Right lung (tissue), 10 donors: ENCODE measurements at places on chromosomes 6 and 20. TPM values are rescaled to one million over a fixed set of nuclear protein-coding genes. Genes with fewer than 3 reads are reported as not detected.

CASS4 gene
- polyA plus RNA-seq, result 21.2 TPM

BHLHE23 gene
- polyA plus RNA-seq, result not detected

CDSN gene
- polyA plus RNA-seq, result not detected

ADAT2 gene
- 25.1 TPM for polyA plus RNA-seq

RAMACL gene
- polyA plus RNA-seq, result 0.40 TPM

ROMO1 gene
- polyA plus RNA-seq, result 41.5 TPM

TSBP1 gene
- polyA plus RNA-seq, result 0.49 TPM

THBD gene
- polyA plus RNA-seq, result 38.8 TPM

SLC4A11 gene
- 0.74 TPM for polyA plus RNA-seq

DLK2 gene
- polyA plus RNA-seq, result 2.5 TPM

HCRTR2 gene
- polyA plus RNA-seq, result 0.13 TPM

GNRH2 gene
- polyA plus RNA-seq, result 0.31 TPM

MEI4 gene
- polyA plus RNA-seq, result 0.13 TPM

IGF2R gene
- polyA plus RNA-seq, result 64.2 TPM

OSBPL2 gene
- polyA plus RNA-seq, result 28.7 TPM

BPIFA1 gene
- polyA plus RNA-seq, result not detected

RGS17 gene
- 3.6 TPM for polyA plus RNA-seq

CGA gene
- 0.53 TPM for polyA plus RNA-seq

- DNase-seq, result peak; percentile 86
These were observed 2.4 kb downstream of the PGM3 start for GRCh38 chr6:83190626-83191025.

DNA sequence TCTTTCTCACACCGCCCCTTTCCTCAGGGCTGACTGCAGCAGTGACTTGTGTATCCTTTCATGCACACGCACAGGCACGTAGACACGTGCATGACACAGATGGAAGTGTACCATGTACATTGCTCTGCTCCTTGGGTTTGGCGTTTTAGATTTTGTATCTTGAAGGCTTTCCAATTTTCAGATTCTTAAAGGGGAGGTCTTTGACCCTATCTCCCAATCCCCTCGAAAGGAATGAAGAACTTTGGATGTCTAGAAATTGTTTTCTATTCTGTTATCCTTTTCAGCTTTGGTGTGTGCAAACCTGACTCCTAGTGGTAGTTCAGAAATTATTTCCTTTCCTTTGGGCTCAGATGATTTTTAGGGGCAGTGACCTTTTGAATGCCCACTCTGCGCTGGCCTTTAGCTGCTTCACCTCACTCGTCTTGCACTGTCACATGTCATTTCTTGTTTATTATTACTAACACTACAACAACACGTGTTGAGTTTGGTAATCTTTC, 63.0 kb downstream of the HIVEP1 start:
- no peak for DNase-seq

GRCh38 chr6:43502666-43503065, 7.5 kb downstream of the LRRC73 start:
- no peak for DNase-seq

DNA sequence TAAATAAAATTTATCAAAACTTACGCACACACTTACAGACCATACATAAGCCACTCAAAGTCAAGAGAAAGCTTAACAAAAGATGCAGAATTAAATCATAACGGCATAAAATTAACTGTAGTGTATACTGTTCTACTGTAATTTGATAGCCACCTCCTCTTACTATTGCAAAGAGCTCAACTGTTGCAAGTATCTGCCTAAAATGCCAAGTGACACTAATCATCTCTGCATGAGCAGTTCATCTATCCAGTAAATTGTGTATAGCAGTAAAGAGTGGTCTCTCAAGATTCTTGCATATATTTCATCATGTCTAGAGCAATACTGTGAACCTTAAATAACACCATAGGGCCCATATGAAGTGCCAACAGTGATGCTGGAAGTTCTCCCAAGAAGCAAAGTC, 12.3 kb downstream of the OR2H2 start:
- DNase-seq, result no peak

- DNase-seq, result no peak
These were observed 231.7 kb upstream of the MAN1A1 start for GRCh38 chr6:119581220-119581619.

- DNase-seq, result no peak
These were observed 42.1 kb downstream of the AFG1L start for GRCh38 chr6:108336971-108337370.

- no peak for DNase-seq
These were observed 25.6 kb upstream of the HLA-DQB1 start for GRCh38 chr6:32692019-32692418.

GRCh38 chr6:157690441-157691210, 132.4 kb upstream of the SNX9 start:
- no peak for DNase-seq

- no peak for DNase-seq
These were observed 1370.3 kb upstream of the CITED2 start for GRCh38 chr6:140744659-140745320.

DNA sequence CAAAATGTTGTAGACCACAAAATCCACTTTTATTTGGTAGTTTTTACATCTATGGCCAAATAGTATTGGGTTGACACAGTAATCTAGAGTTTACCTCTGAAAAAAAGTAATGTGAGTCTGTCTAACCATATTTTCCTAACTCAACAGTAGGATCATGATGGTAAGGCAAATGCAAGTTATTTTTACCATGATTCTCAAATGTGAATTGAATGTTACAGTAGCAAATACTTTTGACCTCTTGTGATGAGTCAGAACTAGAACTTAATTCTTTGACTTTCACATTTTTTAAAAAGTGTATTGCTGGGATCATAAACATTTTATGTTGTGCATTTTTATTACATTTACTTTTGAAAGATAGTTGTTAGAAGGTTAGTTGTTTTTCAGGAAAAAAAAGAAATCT, 22.0 kb downstream of the RNF146 start:
- no peak for DNase-seq

DNA sequence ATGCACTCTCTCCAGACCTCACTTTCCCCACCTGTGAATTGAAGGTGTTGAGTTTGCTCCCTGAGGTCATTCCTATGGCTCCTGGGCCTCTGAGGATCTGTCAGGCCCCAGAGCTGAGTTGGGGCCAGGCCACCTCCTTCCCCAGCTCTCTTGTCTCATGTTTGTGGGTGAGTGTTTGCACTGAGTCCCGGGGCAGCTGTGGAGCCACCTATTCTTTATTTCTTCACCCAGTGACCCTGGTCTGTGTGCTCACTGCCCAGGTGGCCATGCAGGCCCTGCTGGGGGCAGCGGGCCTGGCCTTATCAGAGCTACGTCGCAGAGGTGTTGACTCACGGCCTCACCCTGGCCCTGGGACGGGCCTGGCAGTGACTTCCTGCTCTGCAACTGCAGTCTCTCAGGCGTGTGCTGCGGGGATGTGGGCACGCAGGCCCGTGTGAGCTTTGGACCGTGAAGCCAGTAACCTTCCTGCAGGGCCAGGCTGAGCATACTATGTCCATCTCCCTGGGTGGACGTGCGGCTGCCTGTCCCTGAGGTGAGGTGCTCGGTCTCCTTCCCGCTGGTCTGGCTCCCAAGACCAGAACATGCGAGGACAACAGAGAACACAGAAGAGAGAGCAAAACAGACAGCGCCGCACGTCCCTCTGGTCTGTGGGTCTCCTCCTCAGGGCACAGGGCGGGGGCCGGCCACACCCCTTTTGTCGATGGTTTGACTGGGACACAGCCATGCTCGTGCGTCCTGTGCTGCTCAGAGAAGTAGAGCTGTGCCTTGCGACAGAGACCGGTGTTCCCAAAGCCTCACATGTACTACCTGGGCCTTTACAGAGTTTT, 12.1 kb downstream of the TMEM181 start:
- DNase-seq, result no peak

DNA sequence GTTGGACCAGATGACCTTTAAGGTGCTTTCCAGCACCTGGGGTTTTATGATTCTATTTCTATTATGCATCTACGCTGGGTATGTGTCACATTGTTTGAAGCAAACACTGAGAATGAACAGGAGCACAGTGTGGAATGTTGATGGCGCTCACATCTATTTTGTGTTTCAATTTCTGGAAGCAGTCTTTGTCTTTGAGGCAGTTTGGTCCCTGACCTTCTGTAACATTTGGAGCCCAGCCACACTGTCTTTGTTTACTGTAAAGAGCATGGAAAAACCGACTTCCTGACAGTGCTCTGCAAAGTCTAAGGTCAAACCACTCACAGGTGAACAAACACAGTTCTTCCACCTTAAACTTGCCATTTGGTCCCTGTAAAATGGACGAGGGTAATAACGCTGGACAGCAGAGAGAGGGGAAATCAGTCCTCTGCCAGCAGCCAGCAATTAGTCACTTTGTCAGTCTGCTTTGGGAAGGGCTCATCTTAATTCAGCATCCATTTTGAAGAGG, 155.5 kb downstream of the PRL start:
- DNase-seq, result no peak

DNA sequence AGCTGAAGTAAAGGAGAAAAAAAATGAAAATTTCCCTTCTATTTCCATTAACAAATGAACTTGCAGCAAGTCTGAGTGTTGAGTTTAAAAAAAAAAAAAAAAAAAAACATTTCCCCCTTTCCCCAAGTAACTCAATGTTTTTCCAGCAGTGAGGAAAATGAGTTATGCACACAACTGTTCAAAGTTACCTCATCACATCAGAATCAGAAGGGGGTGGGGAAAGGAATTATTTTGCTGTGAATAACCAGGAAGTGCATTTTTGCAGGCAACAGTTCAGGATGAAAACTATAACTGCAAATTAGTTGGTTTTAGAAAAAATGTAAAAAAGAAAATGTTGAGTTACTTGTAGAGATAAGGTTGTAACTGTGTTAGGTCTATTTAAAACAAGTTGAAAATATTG, 568.9 kb upstream of the CITED2 start:
- DNase-seq, result no peak

DNA sequence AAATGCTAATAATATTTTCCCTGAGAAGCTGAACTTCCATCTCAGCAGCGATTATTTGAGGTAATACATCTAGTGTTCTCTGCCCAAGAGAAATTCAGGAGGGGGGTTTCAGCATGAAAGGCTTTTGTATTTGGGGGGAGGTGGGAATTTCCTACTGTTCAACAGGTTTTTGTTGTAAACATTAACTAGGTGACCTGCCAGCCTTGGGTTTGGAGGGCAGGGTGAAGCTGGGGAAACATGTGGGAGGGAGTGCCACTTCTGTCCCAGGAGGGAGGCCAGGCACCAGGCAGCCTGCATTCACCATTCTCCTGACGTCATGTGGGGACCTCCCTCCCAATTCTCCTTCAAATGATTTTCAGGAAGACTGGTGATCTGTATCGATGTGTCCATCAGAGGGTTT, 37.7 kb upstream of the PKHD1 start:
- peak; percentile 18 for DNase-seq

DNA sequence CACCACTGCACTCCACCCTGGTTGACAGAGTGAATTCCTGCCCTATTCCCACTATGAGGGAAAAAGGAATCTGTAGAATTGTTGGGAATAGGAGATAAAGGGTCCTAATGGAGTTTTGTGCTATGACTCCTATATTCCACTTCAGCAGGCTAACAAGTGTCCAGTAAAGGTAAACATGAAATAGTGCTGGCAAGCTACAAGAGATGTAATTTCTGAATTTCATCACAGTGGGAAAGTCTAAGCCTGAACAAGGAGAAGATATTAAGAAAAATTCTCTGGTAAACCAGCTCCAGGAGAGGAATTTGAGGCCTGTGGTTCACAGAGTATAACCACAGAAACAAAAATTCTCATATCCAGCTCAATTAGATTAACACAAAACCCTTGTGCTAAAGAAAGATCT, 10.3 kb upstream of the C6orf58 start:
- no peak for DNase-seq

GRCh38 chr6:5308066-5308465, 46.8 kb downstream of the FARS2 start:
- DNase-seq, result no peak

- no peak for DNase-seq
These were observed 5.1 kb downstream of the LAMA5 start for GRCh38 chr20:62361799-62362589.
